NCI-H1417 (cell line): ENCODE measurements at places on chromosomes 12 and 14.

DNA sequence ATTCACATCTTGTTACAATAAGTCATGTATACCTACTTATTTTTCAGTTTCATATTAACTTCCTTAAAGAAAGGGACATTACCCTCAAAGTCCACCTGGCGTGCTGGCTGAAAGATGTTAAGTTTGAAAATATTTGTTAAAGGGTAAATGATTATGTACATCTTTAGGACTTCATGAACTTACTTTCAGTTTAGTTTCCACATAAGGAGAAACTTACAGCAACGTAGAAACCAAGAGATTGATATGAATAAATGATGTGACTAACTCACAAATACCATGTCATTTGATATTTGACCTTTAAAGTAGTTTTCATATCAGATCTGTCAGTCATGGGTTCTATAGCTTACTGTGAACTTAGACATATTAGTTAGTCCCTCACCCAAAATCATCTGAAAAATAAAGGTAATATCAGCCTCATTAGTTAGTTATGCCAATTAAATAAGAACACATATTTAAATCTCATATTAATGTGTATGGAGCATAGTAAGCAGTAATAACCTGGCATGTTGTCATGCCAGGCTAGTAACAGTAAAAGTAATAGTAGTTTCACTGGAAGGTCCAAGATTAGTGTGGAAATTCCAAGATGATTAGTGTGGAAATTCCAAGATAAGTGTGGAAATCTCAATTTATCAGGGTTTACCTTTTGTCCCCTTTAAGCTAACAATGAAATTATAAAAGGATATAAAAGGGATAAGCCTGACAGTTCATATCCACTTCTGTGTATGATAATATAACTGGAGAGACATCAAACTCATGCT lies 1.9 kb upstream of the CLEC2D start:
- DNase-seq, result no peak

DNA sequence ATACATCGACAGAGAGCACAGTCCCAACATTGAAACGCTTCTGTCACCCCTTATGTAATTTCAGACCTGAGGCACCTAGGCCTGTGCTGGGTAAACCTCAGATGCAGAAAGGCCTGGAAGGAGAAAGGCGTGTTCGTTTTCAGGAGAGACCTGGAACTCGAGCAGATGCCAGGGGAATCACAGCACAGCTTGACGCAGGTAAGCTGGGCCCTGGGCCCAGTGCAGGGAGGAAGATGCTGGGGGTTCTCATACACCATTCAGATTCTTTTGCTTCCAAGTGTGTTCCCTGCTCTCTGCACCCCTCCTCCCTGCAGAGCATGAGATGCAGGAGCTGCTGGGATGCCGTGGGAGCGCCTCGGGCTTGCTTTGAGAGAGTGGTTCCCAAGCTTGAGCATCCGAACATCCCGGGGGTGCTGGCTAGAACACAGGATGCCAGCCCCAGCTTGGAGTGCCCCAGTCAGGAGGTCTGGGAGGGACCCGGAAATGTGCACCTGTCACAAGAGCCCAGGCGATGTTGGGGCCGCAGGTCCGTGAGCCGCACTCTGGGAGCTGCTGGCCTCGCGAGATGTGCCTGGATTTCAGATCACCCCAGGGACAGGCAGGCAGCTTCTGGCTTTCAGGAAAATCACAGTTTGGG lies 35.9 kb downstream of the FZD10 start:
- DNase-seq, result no peak

DNA sequence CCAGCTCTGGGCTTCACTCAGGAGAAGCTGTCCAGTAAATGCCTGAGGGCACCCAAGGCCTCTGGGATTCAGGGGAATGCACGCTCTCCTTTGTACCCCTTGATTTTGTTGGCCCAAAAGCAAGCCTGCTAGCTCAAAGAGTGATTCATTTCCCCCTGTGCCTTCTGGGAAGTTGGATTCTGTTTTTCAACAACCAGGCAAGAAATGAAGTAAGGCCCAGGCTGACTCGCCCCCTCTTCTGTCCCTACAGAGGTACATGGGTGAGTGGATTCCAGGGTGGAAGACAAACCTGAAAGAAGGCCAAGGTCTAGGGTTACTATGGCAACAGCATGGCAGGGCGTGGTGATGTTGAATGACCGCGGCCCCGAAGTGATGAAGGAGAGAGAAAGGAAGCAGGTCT lies 9.3 kb upstream of the SERPINA5 start:
- no peak for DNase-seq

GRCh38 chr12:45768194-45768593 lies 38.7 kb downstream of the ARID2 start:
- DNase-seq, result no peak

DNA sequence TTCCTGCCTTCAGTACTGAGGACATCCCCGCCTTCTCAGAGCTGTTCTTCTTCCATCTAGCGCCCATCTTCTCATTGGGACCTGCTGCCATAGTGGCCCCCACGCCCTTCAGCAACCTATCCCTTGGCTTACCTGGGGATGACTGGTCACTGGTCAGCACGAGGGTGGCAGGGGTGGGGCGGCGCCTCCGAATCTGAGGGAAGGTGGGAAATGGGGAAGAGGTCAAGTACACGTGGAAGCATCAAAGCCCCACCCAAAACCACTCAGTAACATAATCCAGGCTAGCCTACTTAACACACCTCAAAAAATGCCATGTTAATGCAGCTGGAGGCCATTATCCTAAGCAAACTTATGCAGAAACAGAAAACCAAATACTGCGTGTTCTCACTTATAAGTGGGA lies 4.3 kb downstream of the PPP1R1A start:
- peak; percentile 14 for DNase-seq

GRCh38 chr14:103867523-103867953 lies 20.2 kb upstream of the PPP1R13B start:
- DNase-seq, result peak; percentile 47

GRCh38 chr12:125357561-125357960 lies 292.3 kb downstream of the AACS start:
- no peak for DNase-seq

DNA sequence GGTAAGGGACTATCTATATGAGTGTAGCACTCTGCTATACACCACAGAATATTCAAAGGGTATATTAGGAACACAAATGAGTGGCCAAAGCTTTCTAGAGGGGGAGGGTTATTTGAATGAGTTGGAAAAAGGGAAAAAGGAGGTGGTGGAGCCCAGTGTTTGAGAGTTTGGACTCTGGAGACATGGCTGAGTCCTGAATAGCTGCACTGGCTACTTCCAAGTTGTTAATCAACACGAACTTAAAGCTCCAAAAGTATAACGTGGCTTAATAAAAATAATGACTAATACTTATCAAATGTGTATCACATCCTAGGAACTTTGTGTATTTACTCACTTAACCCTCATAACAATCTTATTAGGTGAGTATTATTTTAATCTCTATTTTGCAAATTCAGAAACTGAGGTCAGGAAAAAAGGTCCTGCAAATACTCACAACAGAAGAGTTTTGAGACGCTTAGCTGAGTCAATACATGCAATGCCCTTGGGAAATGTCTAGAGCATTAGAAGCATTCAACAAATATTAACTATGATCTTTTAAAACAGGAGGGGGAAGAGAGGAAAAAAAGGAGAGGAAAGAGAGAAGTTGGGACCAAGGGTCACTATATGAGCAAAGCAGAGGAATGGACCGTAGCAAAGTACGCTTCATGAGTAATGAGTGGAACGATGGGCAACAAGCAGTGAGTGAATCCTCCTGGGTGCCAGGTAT lies 189.5 kb upstream of the HMGA2 start:
- no peak for DNase-seq

DNA sequence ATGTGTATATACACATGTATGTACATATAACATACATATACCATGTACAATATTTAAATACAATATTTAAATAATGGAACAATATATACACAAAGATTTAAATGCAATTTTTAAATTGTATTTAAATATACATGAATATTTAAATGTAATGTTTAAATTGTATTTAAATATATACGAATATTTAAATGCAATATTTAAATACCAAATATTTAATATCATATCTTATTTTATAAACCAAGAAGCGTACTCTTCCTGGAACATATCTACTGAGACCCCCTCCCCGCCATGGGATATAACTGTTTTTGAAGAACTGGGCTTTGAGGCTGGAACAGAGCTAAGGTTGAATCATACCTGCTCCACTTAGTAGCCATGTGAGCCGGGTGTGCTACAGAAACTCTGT lies 29.8 kb upstream of the RIMBP2 start:
- no peak for DNase-seq

DNA sequence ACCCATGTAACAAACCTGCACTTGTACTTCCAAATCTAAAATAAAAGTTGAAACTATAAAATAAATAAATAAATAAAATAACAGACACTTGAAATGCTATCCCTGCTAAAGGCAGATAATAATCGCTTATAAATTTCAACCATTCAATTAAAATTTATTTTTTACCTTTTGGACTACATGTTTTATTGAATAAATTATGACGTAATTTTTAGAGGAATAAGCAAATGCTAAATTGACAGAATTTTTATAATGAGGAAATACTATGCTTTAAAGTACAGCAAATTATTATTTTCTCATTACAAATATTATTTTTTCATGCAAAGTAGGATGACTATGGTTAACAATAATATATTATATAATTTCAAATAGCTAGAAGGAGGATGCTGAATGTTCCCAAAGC lies 658.6 kb upstream of the LMO3 start:
- DNase-seq, result no peak

GRCh38 chr14:68788275-68788995 lies 4.4 kb downstream of the ZFP36L1 start:
- DNase-seq, result no peak

GRCh38 chr14:60981633-60982455 lies 799 bp downstream of the SLC38A6 start:
- peak; percentile 34 for DNase-seq

DNA sequence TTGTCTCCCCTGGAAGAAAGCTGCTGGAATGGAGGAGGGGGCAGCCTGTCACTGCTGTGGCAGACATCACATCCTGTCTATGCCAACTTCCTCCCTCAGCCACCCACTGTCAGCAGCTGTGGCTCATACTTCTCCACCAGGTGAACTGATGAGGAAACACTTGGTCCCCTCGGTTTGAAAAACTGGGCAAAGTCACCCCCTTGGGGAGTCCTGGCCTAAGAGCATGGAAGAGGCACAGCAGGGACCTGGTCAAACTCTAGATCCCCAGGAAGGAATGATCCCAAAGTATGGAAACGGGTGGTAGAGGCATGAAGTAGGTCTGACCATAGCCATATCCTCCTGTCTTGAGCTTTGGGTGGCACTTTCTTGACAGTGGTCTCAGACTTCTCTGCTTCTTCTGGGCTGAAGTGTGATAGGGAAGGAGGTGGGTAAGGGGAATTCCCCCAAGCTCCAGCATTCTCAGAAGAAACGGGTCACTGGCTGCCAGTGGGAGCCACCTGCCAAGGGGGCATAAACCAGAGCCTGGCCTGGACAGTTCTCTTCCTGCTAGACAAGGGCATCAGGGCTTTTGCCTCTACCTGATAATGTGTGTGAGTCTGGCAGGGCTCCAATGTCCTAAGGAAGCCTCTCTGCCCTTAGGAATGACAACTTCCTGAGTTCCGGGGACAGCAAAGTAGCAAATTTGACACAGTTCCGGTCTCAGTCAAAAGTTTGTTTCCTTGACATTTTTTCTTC lies 36.0 kb downstream of the FMNL3 start:
- no peak for DNase-seq

DNA sequence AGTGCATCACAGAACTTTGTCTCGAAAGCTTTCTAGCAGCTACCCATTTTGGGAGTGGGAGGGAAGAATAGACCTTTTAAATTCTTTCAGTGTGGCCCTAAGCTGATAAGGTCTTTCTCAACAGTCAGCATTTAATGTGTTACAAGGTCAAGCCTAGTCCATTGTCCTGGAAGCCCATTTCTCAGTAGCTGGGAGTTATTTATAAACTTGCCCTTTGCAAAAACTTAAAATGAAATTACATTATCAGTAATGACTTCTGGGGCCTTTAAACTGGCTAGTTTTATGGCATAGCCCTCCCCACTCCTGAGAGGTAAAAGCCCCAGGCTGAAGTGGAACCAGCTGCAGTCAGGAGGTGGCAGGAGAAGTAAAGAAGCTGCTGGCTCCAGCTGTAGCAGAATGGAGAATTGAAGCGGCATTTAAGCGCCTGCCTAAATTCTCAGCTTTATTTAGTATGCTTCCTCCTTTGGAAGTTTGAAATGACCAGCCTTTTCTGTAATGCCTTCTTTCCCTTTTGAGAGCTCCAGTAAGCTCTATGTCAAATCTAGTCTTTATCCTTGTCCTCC lies 12.4 kb downstream of the COPZ1 start:
- peak; percentile 40 for DNase-seq

DNA sequence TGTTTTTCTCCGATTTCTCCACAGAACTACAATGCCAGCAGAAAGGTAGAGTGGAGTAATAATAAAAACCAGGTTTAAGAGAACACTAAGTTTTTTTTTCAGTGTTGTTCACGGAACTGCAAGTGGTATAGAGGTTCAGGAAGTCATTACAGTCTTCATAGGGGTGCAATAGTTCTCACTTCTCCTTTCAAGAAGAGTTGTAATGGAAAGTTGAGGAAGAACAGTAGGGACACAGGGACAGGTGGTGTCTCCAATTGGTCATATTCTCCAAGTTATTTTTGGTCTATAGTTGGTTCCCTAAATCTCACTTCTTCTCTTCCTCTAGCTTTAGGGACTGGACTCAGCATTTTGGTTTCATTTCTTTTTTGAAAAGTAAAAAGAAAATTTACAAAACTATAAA lies 894.0 kb downstream of the NRXN3 start:
- DNase-seq, result no peak

DNA sequence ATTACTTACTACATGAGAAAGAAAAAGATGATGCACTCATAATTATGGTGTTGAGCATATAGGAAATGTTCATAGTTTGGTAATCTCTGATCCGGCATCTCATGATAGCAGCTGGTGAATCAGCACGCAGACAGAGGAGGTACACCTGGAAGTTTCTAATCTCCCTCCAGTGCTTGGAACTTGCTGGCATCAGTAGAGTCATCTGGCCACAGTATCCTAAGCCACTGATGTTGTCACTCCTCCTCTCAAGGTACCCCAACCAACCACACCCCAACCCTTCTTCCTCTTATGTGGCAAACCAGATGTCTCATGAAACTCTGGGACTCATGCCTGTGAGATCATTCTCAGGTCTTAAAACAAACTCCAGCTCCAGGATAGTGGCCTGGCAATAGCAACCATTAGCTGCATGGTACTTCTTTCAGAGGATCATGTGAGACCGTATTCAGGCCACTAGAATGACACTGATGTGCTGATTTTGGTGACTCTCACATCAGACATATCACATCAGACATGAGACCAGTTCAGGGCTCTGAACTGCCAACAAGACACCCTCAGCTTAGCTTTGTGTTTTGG lies 143.0 kb downstream of the RASSF9 start:
- no peak for DNase-seq
